ENCODE measurements at places on chromosomes 5 and 9. TPM values are rescaled to one million over a fixed set of nuclear protein-coding genes. Genes with fewer than 3 reads are reported as not detected.

MCTP1 gene
- total RNA-seq: not detected

TMEM232 gene
- 1.7 TPM for total RNA-seq

CDX1 gene
- total RNA-seq: not detected

- DNase-seq: no peak
These were observed 29.7 kb downstream of the CNTFR start for GRCh38 chr9:34559624-34560455.

Measured in activated CD4-positive, alpha-beta memory T cell treated with anti-CD3 and anti-CD28 coated beads, Interleukin-2, amount 10 ng/mL, durations not matched to agents 7 days and 5 days (primary cell).